ENCODE measurements at places on chromosomes 16 and 17.

GRCh38 chr17:60135951-60136666 is 13.7 kb upstream of the CA4 start:
- no peak for DNase-seq

GRCh38 chr16:1184156-1184868 is 31.4 kb downstream of the CACNA1H start:
- DNase-seq, result no peak

DNA sequence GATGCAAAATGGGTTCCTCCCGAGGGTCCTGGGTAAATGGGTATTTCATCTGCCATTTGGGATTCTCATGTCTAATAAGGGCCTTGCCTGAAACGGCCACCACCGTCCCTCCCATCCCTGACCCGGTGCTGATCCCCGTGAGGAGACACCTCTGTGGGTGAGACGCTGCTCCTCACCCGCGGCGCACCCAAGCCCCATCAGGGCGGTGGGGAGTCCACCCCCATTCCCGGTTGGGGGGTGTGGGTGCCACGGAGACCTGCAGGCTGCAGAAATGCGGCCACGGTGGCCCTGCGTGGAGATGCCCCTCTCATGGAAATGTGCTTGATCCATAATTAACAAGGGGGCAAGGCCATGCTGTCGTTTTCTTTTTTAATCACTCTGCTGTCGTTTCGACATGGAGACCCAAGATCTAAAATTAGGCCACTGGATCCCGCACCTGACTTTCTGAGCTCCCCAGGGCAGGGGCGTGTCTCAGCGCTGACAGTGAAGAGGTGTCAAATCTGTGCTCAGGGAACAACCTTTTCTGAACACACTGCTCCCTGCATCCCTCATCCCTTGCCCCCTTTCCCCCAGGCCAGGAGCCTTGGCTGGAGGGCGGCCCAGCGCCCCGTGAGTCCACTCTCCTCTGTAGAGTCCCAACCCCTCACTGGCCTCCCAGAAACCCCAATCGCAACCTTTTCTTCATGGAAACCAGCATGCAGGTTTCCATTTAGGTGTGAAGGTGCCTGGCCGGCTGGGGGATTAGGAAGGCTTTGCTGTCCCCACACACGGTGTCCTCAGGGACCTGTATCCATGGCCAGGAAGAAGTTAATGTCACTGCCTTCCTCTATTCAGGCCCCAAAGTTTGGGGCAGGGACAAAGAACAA is 38.9 kb downstream of the PEMT start:
- DNase-seq, result no peak

DNA sequence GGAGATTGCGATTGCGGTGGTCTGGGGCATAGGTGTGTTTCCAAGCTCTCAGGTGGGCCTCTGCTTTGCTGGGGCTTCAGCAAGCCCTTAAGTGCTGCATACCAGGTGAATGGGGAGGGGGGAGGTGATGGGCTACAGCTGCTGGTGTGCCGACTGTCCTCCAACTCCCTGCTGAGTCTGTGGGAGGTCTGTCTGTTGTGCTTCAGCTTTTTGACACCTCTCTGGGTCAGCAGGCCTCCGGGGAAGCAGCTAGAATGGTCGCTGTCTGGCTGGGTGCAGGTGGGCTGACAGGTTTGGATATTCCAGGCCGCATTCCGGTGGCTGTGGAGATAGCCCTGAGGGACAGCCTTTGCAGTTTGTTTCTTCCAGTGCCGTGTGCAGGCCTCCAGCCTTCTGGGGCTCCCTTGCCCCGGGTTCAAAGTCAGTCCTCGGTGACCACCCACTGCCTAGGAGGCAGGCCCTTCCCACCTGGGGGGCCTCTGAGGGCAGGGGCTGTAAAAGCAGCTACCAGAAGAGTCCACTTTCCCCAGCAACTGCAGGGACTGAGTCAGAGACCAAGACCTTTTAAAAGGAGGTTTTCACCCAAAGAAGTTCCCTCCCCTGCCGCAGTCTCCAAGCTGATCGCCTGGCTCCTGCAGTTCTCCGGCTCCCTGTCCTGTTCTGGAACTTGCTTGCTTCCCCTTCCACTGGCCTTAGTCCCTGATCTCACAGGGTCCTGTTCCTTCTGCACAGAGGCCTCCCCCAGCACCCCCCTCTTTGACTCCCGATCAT is 2.0 kb upstream of the TTYH2 start:
- peak; percentile 38 for DNase-seq

- DNase-seq, result no peak
Observed at GRCh38 chr17:11284811-11285210, 43.8 kb downstream of the SHISA6 start.

DNA sequence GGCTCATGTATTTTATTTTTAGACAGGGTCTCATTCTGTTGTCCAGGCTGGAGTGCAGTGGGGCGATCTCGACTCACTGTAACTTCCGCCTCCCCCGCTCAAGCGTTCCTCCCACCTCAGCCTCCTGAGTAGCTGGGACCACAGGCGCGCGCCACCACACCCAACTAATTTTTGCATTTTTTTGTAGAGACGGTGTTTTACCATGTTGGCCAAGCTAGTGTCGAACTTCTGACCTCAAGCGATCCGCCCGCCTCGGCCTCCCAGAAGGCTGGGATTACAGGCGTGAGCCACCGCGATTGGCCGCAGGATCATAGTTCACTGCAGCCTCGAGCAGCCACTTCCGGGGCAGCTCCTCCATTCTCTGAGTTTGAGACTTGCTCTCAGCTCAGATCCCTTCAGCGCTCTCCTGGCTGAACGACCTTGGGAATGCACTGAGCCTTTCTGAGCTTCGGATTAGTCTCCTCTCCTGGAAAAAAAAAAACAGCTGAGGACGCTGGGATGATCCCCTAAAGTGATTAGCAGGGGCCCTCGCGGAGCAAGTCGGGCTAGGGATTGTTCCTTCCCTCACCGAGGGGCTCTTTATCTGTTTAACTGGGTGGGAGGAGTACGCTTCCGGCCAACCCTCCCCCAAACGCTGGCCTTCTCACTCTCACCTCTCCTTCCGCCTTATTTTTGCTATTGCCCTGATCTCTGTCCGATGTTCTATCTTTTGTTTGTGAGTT is 1.1 kb upstream of the PKMYT1 start:
- DNase-seq, result peak; percentile 36

DNA sequence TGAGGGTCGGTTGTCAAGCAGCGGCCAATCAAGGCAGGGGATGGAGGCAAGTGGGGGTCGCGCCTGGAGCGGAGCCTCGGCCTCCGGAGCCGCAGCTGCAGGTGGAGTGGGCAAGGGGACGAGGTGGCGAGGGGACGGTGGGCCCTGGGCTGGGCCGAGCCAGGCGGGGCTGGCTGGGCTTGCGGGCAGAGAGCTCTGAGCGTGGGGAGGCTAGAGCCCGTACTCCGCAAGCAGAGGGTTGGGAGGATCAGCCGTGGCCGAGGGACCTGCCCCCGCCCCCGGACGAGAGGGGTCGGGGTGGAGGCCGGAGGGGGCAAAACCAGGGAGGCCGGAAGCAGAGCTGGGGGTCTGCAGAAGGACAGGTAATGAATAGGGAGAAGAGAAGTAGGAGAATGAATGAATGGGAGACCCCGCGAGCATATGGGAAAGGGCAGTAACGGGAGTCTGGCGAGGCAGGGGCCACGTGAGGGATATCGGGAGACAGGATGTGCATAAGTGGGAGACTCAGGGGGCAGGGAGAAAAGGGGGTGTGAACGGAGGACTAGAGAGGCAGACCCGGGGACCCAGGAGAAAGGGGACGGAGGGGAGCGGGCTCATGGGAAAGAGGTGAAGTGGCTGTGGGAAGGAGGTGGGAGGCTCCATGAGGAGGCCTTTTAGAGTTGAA is at the start of gene KATNB1:
Gene KATNB1, plus strand, starts transcription at position 16 of the 664 bp plus-strand sequence. CDS start 1,474 bp downstream, outside the sequence.
- DNase-seq, result peak; percentile 30

DNA sequence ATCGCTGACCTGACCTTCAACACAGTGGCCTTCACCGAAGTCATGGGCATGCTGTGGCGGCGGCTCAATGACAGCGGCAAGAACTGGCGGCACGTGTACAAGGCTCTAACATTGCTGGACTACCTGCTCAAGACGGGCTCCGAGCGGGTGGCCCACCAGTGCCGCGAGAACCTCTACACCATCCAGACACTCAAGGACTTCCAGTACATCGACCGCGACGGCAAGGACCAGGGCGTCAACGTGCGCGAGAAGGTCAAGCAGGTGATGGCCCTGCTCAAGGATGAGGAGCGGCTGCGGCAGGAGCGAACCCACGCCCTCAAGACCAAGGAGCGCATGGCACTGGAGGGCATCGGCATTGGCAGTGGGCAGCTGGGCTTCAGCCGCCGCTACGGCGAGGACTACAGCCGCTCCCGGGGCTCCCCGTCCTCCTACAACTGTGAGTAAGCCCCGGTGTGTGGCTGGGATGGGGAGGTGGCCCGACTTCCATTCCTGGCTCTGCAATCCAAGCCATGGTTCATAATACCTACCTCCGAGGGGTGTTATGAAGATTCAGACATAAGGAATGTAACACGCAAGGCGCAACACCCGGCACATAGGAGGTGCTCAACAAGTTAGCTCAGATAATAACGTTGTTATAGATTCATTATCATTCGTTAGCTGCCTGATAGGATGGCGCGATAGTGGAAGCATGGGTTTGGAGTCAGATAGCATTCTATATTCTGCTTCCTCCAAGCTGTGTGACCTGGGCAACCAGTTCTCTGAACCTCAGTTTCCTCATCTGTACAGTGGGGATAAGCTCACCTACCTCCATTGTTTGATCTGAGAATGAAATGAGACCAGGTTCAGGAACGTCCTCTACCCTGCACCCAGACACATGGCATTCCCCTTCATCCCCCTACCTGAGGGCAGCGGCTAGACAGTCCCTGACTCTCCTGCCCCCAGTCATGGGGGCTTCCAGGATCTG is 4.4 kb downstream of the EPN3 start:
- DNase-seq, result no peak

GRCh38 chr16:47876511-47876910 is 279.3 kb downstream of the ABCC12 start:
- DNase-seq, result no peak

- DNase-seq, result no peak
Observed at GRCh38 chr17:56395787-56396186, 197.7 kb upstream of the NOG start.

DNA sequence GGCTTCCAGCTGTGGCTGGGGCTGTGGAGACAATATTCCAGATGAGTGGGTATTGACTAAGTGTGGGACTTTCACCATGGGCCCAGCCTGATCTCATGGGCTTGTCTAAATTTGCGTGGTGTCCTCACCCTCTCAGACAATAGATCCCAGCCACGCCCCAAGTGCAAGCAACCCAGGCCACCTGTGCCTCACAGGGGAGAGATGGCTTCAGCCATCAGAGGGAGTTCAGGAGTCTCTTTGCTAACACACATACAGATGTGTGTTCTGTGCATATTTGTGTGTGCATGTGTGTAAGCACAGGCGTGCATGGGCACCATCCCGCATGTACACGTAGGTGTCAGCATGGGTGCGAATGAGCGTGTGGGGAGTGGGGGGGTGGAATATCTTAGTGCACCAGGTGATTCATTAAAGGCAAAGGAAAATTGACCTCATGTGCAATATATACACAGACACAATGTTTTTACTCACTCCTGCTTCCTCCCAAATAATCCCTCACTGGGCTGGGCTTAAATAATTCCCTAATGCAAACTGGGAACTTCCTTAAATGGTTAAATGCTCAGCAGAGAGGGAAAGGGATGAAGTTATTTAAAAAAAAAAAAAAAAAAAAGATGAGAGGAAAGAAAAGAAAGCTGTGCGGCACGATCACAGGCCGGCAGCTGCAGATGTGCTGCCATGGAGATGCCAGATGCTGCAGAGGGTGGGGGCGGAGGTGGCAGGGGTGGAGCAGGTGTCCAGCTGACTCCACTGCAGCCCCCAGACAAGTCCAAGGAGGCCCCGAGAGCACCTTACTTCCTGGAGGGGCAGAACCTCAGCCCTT is 24.0 kb upstream of the CDC42EP4 start:
- no peak for DNase-seq

DNA sequence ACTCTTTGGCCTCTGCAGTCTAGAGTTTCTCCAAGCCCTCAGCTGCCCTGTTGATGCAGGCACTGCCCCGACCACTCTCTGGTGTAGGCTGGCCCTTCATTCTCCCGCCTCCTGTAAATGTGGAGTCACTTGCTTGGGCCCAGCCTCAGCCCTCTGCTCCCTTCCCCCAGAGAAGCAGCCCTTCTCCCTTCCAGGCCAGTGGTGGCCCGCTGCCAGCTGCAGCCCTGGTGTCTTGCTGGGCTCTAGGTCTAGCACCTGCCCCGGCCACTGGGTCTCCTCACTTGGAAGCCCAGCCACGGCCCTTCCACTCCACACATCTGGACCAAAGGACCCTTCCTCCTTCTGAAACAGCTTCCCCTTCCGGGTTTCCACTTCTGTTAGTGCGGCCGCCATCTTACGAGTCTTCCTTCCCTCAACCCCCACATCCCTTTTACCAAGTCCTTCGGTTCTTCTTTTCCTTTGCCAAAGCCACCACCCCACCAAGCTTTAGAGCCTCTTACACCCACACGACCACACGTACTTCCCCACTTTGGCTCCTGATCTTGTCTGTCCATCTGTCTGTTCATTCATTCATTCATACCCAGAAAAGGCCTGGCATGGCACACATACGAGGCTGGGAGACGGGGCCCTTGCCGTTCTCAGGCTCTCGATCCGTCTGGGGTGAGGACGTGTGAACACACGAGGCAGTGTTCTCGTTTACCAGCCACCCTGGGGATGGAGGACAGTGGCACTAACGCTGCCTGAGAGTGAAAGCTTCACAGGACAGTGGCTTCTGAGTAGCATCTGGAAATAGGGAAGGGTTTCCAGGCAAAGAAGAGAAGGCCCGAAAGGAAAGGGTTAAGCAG is 68.0 kb downstream of the ABR start:
- peak; percentile 40 for DNase-seq

GRCh38 chr16:67865318-67865717 is 7.5 kb upstream of the EDC4 start:
- peak; percentile 28 for DNase-seq

DNA sequence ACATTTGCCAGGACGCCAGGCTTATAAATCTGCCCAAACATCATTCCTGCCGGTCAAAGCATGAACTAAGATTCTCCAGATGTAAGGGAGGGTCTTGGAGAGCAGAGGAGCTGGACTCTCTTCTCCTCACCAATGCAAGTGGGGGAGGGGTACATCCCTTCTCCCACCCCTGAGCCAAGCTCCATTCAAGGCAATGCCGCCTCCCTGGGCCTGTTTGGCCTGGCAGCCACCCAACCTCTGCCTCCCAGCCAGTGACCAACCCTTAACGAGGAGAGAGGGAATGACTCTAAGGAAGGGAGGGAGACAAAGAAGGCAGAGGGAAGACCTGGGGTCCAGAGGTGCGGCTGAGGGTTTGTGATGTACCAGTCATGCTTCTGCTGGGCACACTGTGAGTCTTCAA is 13.8 kb downstream of the C17orf50 start:
- DNase-seq, result no peak

DNA sequence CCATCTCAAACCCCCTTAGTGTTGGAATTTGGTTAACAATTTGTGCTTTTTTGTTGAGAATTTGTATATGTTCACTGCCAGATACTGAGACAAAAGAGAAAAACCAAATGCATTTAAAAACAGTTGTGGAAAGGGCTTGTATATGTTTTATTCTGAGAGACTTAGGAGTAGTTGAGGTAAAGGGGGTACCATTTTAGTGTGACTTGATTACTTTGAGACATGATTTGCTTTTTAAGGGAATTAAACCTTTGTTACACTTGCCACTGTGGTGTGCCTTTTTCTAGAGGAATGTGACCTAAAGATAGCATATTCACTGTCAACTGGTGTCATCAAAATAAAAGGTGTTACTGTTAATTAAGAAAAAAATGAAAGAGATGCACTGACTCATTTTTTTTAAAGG is 4.5 kb downstream of the IGF2BP1 start:
- DNase-seq, result no peak

GRCh38 chr17:62824290-62825131 is 16.4 kb upstream of the MARCHF10 start:
- peak; percentile 99 for DNase-seq

GRCh38 chr17:4948166-4948930 is at the start of gene PFN1:
TSS of gene PFN1 (minus strand) at chr17:4948530. CDS start at chr17:4948394, 136 bp downstream.
- DNase-seq, result peak; percentile 95

- DNase-seq, result peak; percentile 40
Observed at GRCh38 chr16:47578573-47578972, 117.4 kb downstream of the PHKB start.

Data from iris pigment epithelial cell (primary cell).